Amniotic epithelial cell (primary cell): ENCODE measurements at places on chromosomes 1 and 21.
A peak's percentile ranks its signal among the peaks of the same experiment; 100 is the strongest.

DNA sequence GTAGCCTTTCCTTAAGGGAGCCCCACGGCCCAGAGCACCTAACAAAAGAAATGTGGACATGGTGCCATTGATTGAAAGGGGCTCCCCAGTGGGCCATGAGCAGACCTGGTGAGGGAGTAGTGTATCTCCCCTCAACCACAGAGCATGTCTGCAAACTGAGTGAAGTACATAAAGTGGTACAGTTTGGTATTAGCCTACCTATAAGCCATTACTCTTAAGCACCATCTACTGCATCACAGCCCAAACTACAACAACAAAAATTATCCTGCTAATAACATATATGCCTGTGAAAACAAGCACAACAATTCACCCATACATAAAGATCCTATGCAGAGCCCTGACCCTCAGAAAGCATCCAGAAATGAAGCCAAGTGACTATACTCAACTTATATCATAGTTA, 407.8 kb downstream of the PTPRC start:
- no peak for DNase-seq

- DNase-seq, result peak; percentile 11
These were observed 479 bp downstream of the POGK start for GRCh38 chr1:166839600-166840308.

DNA sequence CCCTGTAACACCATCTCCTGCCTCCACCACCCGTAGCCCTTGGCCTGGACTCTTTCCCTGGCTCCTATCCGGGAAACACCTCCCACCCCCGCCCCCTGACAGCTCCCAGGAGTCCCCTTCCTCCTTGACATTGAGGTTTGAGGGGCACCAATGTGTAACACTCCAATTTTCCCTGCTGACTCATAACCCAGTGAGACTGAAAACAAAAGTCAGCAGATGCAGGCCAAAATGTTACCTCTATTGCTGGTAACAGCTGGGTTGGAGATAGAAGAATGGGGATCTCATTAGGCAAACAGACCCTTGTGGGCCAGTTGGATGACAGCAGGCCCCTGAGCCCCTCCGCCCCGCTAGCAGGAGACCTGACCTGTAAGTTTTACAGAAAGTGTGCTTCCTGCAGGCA, 237.2 kb downstream of the KAZN start:
- DNase-seq, result no peak

DNA sequence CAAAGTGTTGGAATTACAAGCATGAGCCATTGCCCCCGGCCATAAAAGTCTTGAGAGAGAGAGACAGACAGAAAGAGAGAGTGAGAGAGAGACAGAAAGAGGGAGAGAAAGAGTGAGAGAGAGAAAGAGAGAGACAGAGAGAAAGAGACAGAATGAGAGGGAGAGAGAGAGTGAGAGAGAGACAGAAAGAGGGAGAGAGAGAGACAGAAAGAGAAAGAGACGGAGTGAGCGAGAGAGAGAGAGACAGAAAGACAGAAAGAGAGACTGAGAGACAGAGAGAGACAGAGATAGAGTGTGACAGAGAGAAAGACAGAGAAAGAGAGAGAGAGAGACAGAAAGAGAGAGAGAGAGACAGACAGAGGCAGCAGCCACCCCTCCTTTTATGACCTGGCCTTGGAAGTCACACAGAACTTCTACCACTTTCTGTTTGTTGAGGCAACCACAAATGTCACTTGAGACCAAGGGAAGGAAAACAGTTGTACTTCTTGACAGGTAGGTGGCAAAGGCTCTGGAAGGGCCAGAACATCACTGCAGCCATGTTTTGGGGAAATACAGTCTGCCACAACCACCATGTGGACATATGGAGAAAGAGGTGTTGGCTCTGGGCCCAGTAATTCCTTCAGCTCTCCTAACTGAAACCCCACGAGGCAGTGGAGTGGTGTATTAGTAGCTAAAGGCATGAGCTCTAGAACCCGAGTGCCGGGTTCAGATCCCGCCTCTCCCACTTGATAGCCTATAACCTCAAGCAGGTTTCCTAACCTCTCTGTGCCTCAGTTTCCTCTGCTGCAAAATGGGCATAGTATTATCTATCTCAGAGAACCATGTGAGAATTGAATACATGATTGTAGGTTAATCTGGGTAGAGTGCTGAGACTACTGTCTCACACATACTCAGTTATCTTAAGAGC, 50.6 kb downstream of the TNFRSF8 start:
- peak; percentile 58 for DNase-seq

- no peak for DNase-seq
These were observed 336.4 kb downstream of the NTNG1 start for GRCh38 chr1:107477233-107477632.
